Stimulated activated CD8-positive, alpha-beta memory T cell treated with anti-CD3 and anti-CD28 coated beads, Interleukin-12 subunit alpha, Interleukin-12 subunit beta, amount 100 ng/mL, for 1 hour (primary cell): ENCODE measurements at places on chromosomes 4 and X.

DNA sequence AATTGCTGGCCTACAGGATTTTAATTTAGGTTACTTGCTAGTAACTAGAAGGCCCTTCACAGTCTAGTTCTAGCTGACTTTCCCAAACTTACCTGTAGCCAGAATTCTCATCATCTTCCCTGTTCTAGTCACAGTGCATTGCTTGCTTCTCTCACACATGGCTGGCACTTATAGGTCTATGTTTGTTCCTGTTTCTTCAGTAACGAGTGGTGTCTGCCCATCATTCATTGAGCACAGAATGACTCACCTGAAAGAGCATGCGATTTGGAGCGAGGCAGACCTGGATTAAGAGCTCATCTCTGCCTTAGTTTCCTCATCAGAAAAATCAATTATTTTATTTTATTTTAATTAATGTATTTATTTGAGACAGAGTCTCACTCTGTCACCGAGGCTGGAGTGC, 201.7 kb upstream of the ANK2 start:
- no peak for DNase-seq

GRCh38 chrX:17579026-17579425, 158.3 kb upstream of the SCML1 start:
- DNase-seq, result no peak

- no peak for DNase-seq
Measured at GRCh38 chr4:104749062-104749461, 254.4 kb upstream of the CXXC4 start.

DNA sequence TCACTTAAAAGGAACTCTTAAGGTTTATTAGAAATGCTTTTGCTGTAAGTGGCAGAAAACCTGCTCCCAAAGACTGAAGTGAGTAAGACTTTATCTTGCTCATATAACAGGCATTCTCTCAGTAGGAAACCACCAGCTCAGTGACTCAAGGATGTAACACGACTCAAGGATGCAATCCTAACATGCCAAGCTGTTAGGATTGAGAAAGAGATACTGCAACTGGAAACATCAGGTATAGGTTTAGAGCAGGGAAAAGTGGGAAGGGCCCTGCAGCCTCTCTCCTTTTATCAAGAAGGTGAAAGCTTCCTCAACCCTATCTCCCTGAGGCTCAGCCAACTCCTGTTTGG, 11.9 kb upstream of the SLC9A7 start:
- DNase-seq, result no peak

DNA sequence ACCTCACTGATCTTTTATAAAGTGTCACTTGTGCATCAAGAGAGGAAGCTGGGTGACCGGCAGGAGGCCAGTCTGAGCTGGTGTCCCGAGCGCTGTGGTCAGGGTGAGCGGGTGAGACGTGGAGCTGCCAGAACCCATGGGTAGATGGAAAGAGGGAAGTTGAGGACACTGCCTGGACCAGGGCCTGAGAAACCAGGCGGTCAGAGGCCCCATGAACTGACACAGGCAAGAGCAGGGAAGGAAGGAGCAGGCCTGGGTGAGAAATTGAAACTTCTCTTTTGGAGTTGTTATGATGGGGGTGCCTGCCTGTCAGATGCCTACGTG, 192.6 kb downstream of the AFAP1 start:
- no peak for DNase-seq

DNA sequence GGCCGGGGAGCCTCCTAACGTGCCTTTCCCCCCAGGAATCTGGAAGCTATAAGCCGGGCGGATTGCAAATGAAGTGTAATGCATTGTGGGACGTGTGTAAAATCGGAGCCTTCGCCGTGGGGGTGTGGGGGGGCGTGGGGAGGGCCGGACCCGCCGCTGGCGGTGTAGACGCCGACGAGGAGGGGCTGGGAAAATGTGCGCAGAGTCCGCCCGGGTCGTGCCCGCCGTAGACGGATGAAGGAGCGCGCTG, 1.3 kb downstream of the STOX2 start:
- DNase-seq, result no peak

GRCh38 chr4:86947501-86948120, 12.8 kb downstream of the AFF1 start:
- DNase-seq, result no peak

GRCh38 chrX:19629541-19629940, 114.2 kb upstream of the MAP3K15 start:
- no peak for DNase-seq

- DNase-seq, result no peak
Measured at GRCh38 chrX:107861056-107861455, 35.4 kb downstream of the MID2 start.

DNA sequence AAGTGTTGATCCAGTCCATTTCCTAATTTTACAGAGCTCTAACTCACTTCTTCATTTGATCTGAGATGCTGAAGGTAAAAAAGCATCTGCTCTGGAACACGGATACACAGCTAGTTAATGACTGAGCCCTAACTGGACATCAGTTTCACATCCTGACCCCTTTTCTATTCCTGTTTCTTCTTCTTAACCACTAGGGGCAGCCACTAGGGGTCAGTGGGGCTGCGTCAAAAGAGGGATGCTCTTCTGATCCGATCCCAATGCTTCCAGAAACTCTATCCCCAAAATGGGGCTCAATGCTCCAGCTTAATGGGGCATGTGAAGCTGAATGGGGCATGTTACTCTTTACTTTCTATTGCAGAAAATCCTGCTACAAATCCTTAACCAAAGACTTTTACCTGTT, 33.4 kb upstream of the PHKA2 start:
- no peak for DNase-seq

- no peak for DNase-seq
Measured at GRCh38 chrX:22803353-22803752, 196.4 kb upstream of the DDX53 start.
